Mammary epithelial cell (primary cell): ENCODE measurements at places on chromosomes 6 and 20. TPM values are rescaled to one million over a fixed set of nuclear protein-coding genes. Genes with fewer than 3 reads are reported as not detected.

Gene HLA-DQB1
- 0.23 TPM for polyA plus RNA-seq

Gene SAMD5
- polyA plus RNA-seq = 0.87 TPM

Gene KCNQ5
- polyA plus RNA-seq = 4.0 TPM

Gene MOCS1
- polyA plus RNA-seq = 4.4 TPM

Gene SLC17A3
- polyA plus RNA-seq = not detected

Gene TDRD6
- polyA plus RNA-seq = 0.01 TPM

Gene AGPAT4
- polyA plus RNA-seq = 5.6 TPM

Gene C20orf202
- polyA plus RNA-seq = not detected

Gene C6orf58
- polyA plus RNA-seq = not detected
